ENCODE measurements at places on chromosomes 6 and 20.

GRCh38 chr6:144305567-144305966 lies 20.4 kb downstream of the UTRN start:
- no peak for DNase-seq

DNA sequence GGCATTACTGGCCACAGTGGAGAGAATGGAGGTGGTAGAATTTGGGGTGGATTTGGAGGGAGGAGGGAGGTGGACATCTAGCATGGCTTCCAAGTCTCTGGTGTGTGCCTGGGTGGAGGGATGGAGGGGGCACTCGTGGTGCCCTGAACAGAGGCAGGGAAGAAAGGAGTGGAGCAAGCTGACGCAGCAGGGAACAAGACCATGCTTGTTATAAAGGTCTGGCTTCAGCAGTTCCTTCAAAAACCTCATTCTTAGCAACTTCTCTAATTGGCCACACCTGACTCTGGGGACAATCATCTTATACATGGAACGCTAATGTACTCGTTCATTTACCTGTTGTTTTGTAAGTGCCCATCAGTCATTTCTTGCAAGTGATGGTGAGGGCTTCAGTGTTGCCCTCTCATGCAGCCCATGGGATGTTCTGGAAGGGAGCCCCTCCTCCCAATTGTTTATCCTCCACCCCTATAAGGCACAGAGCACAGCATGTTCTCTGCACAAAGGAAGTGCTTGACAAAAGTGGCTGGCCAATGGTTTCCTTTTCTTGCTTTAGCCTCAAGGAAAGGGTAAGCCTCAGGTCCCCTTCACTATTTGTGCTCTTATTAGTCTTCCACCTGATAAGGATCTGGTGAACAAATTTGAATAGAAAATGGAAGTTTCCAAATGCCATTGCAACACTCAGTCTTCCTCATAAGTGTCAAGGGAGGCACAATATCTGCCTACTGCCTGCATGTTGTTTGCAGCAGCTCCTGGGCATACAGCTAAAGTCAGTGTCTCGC lies 39.3 kb downstream of the GFOD1 start:
- no peak for DNase-seq

GRCh38 chr6:134503585-134504281 lies 185.8 kb upstream of the SGK1 start:
- DNase-seq: no peak

DNA sequence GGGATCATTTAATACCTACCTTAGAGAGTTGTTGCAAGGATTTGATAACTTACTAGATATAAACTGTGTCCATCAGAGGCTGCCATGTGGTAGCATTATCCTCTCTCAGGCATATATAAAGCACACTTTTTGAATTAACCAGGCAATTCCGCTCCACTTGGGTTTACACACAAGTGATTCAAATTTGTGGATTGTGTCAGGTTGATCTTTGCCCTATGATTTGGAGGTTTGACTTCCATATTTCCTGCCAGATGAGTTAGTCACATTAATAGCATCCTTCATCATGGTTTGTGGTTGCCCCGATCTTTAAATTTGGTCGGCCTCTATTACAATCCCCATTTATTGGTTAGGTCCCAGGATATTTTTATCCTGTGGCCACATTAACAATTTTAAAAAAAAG lies 44.8 kb upstream of the CTAGE9 start:
- DNase-seq: no peak

- DNase-seq: no peak
Measured at GRCh38 chr6:140671926-140672325, 1297.5 kb upstream of the CITED2 start.

GRCh38 chr20:49344975-49345374 lies 67.1 kb upstream of the ZNFX1 start:
- no peak for DNase-seq

- no peak for DNase-seq
Measured at GRCh38 chr6:133724726-133725125, 164.2 kb upstream of the TCF21 start.

DNA sequence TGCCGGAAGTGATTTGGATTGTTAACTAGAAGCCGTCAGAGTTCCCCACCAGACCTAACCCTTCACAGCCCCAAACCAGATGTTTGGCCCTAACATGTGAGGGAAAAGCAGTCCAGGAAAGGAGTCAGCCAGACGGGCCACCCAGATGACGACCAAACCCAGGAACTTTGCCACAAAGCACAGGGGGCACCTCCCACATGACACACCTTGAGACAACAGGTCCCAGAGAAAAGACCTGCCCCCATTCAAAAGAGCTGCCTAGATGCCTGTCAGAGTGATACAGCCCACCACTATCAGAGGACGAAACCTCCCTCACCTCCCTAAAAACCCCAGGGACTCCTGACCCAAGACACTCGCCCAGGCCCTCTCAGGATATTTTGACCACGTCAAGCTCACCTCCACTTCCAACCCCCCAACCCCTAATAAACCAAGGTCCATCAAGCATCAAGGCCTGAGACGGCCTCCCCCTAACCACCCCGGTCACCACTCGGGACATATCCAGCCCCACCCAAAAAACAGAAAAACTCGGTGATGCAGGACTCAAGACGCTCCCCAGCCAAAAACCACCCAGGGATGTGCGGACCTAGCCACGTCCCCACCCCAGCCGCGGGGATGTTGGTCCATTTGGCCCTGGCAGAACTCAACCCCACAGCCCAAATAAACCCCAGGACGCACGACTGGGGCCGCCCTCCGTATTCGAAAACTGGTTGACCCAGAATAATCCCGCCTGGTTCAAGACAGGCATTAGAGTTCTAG lies 662 bp downstream of the ZNF343 start:
- DNase-seq: no peak

- no peak for DNase-seq
Measured at GRCh38 chr6:71933881-71934280, 47.5 kb downstream of the RIMS1 start.

- DNase-seq: no peak
Measured at GRCh38 chr6:117483004-117483644, 650 bp downstream of the DCBLD1 start.

DNA sequence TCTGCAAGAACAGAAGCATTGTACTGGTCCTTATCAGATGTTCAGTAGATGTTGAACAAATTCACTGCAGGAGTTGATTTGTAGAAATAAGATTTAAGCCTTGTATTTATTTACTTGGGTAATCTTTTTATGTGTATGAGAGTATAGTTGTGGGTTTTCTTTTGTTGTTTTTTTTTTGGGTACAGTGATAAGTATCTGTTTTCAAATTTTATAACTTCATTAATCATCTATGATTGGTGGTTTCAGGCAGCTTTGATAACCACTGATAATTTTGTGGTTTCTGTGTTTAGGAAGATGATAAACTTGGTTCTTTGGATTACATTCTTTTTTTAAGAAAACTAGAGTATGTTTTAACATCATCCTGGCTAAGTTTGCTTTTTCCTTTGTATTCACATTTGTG lies 2.8 kb downstream of the AFDN start:
- DNase-seq: no peak

DNA sequence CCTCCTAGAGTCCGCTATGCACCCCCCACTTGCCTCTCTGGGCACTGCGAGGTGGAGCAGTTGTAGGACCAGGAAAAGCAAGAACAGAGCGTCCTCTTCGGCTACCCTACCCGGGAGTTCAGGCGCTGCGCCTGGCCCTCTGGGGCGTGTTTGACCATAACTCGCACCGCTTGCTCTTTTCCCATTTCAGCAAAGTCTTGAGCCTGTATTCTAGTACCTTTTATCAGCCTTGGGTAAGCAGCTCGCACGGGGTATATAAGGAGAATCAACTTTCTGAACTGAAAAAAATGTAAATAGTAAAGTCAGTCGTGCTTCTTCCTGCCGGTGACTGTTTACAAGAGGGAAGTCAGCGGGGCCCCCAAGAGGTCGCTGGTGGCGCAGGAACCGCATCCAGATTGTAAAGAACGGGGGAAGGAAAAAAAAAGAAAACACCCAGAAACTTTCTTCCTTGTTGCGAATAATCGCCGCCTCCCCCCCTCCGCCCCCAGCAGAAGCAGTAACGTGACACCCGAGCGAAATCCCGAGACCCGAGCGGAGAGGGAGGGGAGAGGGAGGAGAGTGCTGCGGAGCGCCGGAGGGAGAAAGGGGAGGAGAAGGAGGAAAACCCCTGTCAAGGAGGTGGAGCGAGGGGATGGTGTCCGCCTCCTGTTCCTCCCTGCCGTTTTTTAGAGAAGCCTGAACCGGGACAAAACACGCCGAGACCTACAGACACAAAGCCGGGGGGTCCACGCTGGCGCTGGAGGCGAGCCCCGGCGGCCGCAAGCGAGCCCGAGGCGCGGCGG lies at the start of gene UST:
Gene UST (plus strand): TSS at position 668 of the 782 bp plus-strand sequence. CDS start 401 bp downstream, outside the sequence.
- DNase-seq: peak; percentile 31

DNA sequence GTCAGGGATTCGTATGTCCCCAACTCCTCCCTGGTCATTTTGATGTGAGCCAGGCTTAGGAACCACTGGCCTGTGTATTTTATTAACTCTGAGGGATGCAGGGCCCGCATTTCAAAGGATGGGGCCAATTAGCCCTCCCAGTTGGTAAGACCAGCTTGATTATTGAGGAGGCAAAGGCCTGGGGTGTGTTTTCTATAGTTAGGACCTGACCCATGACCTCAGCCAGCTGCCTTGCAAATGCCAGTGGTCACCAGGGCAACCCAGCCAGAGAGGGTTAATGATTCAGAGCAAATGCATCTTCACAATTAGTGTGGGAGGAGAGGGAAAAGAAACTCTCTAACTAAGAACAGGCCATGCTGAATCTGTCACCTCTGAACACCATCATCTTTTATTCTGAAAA lies 835.4 kb downstream of the MAFB start:
- DNase-seq: no peak

DNA sequence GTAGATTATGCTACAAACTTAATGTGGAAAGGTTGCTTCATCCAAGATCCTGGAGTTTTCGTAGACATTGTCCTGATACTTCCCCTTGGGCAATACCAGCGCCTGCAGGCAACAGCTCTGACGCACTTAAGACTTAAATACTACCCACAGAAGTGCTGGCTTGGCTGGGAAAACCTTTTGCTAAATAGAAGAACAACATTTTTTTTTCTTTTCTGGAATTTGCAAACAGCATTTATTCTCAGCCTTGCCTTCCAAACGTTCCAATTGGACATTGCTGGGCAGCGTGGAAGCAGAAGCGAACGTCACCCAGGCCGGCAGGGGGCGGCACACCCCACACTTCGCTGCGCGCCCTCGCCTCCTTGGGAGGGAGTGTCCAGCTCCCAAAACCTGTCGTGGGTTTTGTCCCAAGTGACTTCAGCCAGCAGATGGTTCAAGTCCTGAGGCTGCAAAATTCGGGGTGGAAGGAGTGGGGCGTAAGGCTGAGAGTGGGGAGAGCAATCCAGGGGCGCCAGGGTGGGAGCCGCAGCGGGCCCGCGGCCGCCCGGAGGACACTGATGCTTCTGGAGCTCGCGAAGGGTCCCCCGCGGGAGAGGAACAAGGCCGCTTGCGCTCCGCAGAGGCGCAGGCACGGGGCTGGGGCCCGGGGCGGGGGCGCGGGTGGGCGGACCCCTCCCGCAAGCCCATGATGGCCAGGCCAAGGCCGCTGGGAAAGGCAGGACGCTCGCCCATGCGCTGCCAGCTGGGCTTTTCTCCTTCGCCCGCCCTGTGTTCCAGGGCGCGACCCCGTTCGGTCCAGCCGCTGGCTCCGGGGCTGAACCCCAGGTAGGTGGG lies 60.8 kb upstream of the MAP3K4 start:
- peak; percentile 58 for DNase-seq

DNA sequence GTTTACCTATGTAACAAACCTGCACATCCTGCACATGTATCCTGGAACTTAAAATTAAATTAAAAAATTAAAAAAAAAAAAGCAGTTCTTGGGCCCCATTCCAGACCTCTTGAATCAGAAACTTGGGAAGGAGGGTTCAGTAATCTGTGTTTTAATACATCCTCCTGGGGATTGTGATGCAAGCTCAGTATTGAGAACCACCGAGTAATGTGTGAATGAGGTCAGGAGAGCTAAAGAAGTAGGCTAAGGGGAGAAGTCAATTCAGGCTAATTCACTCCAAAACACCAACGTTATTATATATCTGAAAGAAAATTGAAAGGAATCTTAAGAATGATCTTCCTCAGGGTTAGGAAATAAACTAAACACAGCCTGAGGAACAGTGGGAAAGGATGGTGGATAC lies 120.4 kb downstream of the RNF144B start:
- DNase-seq: no peak

DNA sequence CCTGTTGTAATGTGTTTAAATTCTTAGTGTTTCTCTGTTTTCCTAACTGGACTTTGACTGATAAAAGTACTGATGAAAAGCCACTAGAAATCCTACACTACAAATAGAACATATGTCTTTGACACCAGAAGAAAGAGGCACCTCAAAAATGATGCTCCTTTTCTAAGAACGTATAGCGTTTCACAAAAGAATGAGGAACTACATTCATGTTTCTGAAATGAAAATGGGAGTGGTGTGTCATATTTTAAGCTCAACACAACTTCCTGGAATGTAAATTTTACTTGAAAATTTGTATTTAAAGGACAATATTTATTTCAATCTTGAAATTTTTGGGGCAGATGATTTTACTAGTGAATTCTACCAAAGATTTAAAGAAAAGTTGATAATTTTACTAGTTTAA lies 35.3 kb downstream of the KIAA0408 start:
- DNase-seq: no peak

- no peak for DNase-seq
Measured at GRCh38 chr20:44495257-44495656, 19.6 kb downstream of the TTPAL start.

GRCh38 chr6:113650610-113650979 lies 206.6 kb upstream of the MARCKS start:
- DNase-seq: no peak
